ENCODE measurements at places on chromosomes 12 and 14.

GRCh38 chr14:104602315-104602932 is 2.1 kb downstream of the TMEM179 start:
- no peak for DNase-seq

GRCh38 chr14:100677554-100678468 is 48.9 kb upstream of the DLK1 start:
- no peak for DNase-seq

DNA sequence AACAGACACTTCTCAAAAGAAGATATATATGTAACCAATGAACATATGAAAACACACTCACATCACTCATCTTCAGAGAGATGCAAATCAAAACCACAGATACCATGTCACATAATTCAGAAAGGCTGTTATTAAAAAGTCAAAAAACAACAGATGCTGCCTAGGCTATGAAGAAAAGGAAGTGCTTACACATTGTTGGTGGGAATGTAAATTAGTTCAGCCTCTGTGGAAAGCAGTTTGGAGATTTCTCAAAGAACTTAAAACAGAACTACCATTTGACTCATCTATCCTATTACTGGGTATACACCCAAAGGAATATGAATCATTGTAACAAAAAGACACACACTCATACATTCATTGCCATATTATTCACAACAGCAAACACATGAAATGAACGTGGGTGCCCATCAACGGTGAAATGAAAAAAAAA is 35.1 kb downstream of the EIF2S3B start:
- peak; percentile 13 for DNase-seq

- DNase-seq = no peak
Measured at GRCh38 chr12:63814146-63814772, 30.2 kb upstream of the SRGAP1 start.

- DNase-seq = peak; percentile 75
Measured at GRCh38 chr12:32365473-32366064, 33.8 kb upstream of the FGD4 start.

GRCh38 chr12:80977346-80977745 is 39.6 kb upstream of the LIN7A start:
- no peak for DNase-seq

DNA sequence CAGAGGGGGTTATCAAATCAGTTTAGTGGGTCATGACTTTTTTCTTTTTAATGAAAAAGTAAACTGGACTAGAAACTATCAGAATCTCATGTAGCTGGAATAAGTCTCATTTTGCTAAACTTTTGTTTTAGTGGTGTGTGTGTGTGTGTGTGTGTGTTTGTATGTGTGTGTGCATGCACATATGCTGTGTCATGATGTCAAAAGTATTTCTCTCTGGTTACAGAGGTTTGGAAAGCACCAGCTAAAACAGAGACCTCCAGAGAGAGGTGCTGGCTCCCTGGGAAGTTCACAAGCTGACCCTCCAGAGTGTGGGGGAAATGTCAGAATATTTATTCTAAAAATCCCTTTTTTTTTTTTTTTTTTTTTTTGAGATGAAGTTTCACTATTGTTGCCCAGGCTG is 114.7 kb downstream of the LGMN start:
- no peak for DNase-seq

DNA sequence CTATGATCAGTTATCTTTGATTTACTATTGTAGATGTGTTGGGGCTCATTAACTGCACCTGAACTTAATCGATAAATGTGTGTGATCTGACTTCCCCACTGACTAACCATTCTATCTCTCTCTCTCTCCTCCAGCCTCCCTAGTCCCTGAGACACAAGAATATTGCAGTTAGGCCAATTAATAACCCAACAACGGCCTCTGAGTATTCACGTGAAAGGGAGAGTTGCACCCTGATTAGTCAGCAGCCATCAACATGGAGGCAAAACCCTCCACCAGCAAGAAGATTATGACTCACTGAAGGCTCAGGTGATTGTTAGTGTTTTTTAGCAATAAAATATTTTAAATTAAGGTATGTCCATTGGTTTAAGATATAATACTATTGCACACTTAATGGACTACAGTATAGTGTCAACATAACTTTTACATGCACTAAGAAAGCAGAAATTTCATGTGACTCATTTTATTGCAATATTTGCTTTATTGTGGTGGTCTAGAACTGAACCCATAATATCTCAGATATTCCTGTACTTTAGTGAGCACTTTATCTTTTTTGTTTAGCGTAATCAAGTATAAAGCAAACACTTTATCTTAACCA is 77.1 kb upstream of the PTGDR start:
- peak; percentile 1 for DNase-seq

DNA sequence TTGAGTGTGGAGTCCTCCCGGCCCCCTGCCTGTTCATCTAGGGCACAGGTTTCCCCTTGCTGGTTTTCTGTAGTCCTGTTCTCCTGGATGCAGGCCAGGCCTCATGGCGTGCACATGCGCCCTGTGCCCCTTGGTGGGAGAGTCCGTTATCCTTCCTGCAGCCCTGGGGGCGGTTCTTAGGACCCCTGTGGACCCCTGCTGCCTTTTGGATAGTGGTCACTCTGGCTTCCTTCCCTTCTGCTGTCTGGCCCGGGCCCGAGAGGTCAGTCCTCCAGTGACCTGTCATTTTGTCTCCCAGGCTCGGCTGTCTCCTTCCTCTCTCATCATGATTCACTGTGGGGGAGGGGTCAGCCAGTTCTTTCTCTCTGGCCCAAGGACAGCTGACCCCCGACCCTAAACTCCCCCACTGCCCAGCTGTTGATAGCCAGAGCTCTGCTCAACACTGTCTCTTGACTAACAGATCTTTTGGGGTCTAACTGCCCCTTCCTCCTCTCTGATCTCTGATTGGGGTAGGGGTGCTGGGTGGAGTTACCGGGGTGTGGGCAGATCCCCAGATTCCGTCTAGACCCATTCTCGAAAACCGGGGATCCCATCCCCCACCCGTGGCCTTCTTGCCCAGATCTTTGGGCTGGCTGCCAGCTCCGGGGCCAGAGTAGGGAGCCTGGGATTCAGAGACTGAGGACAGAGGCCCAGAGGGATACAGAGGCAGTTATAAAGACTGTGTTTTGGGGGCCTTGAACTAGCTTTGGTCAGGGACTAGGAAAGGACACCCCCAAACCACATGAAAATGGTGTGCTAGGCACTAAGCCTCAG is 7.0 kb downstream of the CCND2 start:
- DNase-seq = no peak

DNA sequence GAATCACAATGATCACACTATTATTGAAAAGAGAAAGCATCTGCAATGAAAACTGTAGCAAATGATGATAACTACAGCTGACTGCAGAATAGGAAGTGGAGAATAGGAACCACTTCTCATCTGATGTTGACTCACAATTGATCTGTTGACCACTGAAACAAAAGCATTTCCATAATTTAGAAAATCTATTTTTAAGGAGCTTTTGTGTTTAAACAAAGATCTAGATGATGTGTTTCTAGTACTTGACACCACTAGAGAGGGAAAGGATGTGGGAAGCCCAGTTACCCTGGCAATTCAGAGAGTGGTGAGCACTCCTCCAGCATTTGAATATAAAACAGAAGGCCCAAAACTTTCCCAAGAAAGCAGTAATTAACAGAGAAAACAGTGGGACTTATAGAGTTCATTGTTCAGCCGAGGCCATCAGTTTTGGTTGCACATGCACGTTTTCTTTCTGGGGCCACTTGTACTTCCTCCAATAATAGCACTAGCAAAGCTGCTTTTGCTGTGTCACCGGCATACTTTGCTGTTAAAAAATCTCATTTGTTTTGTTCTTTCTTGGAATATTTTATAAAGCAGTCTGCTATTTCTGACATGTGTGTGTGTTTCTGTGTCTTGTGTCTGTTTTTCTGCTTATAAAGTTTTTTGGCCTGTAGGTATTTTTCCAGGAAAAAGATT is 76.1 kb upstream of the HECTD1 start:
- no peak for DNase-seq

DNA sequence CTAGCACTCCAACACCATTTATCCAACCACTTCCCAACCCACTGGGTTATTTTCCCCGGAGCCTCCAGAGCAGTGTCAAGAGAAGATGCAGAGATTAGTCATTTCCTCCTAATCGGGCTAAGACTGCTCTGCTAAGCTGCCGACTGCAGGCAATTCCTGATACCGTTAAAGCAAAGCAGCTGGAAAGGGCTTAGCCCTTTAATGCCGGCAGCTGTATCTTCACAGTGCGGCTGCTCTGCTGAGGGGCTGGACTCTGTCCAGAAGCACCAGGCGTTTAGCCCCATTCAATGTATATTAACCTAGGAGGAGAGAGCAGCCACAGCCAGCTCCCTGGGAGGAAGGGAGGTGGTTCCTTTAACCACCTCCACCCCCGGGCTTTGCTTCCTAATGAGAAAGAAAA is 11.1 kb downstream of the AQP6 start:
- DNase-seq = peak; percentile 74

GRCh38 chr12:96271469-96272199 is 77.5 kb downstream of the ELK3 start:
- no peak for DNase-seq

DNA sequence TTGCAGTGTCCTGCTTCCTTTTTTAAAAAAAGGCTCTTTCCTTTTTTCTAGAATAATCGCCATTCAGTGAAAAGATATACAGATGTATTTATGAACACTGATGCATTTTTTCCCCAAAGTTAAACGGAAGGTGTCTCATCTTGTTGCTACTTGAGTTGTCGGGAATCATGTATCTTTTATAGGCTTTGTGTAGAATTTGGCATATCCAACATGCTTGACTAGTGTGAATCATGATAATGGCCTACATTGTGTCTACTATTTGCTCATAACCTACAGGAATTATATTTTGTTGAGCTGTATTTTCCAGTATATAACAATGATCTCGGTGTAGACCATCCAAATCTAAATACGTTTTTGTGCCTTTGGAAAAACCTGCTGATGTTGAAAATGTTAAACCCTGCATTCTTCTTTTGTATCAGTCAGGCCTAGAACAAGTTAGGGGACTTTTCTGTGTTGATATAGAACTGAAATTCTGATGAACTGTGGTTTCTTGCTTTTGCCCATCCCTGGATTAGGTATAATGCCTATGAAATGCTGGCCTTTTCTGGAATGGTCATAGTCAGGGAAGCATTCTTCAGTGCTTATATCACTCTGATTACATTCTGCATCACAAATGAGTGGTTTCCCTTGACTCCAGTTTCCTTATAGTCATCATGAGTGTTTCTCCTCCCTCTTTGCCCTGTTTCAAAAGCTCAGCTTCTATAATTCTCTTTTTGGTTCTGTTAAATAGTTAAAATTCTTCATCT is 10.8 kb downstream of the BMAL2 start:
- DNase-seq = peak; percentile 97

- no peak for DNase-seq
Measured at GRCh38 chr12:131861261-131862083, 33.0 kb upstream of the ULK1 start.

GRCh38 chr14:75140620-75141019 is 13.8 kb upstream of the NEK9 start:
- no peak for DNase-seq

- DNase-seq = no peak
Measured at GRCh38 chr12:106893451-106893850, 62.3 kb upstream of the TMEM263 start.

DNA sequence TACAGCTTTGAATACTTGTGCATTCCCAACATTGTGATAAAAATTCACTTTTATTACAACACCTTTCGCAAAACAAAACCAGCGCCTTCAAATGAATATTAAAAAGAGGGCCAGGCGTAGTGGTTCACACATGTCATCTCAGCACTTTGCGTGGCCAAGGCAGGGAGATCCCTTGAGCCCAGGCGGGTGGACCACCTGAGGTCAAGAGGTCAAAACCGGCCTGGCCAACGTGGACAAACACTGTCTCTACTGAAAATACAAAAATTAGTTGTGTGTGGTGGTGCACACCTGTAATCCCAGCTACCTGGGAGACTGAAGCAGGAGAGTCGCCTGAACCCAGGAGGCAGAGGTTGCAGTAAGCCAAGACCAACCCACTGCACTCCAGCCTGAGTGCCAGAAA is 42.8 kb downstream of the HNRNPC start:
- no peak for DNase-seq

- DNase-seq = peak; percentile 1
Measured at GRCh38 chr14:36022765-36023410, 153.6 kb downstream of the PTCSC3 start.

DNA sequence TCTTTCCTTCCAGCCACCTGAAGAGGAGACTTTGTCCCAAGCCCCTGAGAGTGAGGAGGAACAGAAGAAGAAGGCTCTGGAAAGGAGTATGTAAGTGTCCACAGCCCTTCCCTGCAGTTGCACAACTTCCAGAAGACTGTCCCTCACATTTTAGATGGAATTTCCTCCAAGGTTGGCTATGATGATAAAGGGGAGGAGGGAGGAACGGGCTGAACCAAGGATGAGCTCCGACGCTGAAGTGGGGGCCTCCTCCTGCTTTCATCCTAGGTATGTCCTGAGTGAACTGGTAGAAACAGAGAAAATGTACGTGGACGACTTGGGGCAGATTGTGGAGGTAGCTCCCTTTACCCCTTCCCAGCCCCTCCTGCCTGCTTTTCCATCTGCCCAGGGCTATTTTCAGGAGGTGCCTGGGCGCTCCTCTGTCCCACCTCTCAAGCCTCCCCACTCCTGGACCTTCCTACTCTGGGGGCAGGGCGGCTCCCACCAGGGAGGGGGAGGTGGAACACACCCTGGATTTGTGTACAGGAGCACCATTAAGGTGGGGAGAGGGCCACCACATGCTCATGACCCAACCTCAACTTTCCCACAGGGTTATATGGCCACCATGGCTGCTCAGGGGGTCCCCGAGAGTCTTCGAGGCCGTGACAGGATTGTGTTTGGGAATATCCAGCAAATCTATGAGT is 2.3 kb downstream of the ARHGEF25 start:
- DNase-seq = no peak

DNA sequence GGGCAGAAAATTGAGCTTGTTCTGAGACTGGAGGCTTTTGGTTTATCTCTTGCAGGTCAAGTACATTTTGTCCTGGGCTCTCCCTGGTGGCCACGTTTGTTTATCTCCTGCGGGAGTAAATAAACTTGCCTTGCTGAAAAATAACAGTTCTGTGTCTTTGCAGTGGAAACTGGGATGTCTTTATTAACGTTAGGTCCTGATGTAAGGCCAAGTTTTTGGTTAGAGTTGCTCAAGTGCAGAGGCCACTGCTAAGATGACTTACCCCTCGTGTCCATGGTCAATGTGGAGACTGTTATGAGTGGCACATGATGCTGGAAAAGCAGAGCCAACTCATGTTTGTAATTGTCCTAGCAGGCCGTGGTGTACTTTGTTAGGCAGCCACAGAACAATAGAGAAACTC is 3.8 kb downstream of the PTPN11 start:
- no peak for DNase-seq

DNA sequence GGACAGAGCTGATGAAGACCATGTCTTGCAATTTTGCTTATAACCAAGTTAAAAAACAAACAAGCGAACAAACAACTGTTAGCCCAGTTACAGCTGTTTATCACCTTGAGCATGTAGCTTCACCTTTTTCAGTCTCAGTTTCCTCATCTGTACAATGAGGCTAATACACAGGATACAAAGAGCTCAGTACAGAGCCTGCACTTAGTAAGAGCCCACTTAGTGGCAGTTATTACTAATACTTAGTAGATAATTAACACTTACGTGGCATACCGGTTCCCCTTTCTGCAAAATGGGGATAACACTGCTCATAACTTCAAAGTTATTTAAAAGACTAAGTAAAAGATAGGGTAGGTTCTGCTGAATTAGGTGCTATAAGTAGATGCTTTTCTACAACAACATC is 228.0 kb downstream of the MON2 start:
- DNase-seq = no peak

GRCh38 chr14:96016501-96017160 is 22.5 kb upstream of the C14orf132 start:
- DNase-seq = no peak

GRCh38 chr12:778615-779014 is 26.2 kb downstream of the WNK1 start:
- DNase-seq = no peak

All from kidney tubule cell (primary cell).